Stimulated activated CD4-positive, alpha-beta T cell treated with anti-CD3 and anti-CD28 coated beads, TNF-alpha, amount 100 ng/mL, for 48 hours (primary cell): ENCODE measurements at places on chromosomes 7 and 10.

DNA sequence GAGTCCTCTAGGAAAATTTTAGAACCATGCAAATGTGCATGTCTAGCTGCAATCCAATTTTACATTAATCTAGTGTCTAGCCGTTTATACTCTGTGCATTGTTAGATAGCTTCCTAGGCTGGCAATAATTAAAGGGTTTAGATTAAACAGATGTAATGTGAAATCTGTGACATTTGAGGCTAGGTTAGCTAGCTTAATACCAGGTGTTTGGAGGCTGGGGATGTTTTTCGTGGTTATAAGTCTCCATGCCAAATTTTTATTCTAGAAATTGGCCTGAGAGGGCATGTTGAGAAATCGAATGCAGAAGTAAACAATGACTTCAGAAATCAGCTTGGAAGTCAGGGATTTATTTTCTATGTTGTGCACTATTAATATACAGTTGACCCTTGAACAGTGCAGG is 94.2 kb downstream of the ST7 start:
- no peak for DNase-seq

- DNase-seq, result peak; percentile 50
Observed at GRCh38 chr10:101062232-101063049, 652 bp downstream of the KAZALD1 start.

DNA sequence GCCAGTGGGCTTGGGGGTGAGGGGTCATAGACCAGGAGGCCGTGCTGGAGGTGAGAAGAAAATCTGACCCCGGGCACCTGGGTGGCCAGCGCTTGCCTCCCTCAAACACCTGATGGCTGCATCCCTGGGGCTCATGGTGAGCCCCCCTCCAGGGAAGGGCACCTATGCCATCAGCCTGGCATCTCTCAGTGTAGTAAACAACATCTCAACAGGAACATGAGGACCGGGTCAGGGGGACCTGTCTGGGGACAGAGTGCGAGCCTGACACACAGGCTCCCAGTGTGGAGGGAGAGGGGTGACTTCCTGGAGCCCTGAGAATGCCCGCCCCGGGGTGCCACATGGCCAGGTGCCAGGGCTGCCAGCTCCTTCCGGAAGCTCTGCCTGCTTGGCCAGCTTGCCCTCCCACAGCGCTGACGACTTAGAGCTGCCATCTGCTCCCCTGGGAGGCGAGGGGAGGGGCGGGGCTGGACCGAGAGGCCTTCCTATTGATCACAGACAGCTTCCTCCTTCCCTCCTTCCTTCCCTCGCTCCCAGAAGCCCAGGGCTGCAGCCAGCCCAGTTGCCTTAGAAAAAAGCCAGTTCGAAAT is 12.3 kb downstream of the STX1A start:
- no peak for DNase-seq

DNA sequence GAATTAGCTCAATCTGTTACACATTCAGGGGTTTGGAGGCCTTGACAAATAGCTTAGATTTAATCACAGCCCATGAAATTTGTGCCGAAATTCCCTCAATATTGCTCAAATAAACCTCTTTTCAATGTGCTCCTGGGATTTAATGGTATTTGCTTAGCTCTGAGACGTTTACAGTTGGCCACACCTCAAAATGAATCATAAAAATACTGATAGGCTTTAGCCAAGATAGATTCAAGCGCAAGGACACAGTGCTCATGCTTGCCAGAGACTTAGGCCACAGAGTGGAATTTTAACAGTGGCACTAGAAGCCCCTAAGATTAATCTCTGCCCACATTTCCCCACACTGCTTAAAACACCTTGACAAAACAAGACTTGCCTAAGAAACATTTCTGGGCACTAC is 2.3 kb upstream of the SEMA3C start:
- no peak for DNase-seq

DNA sequence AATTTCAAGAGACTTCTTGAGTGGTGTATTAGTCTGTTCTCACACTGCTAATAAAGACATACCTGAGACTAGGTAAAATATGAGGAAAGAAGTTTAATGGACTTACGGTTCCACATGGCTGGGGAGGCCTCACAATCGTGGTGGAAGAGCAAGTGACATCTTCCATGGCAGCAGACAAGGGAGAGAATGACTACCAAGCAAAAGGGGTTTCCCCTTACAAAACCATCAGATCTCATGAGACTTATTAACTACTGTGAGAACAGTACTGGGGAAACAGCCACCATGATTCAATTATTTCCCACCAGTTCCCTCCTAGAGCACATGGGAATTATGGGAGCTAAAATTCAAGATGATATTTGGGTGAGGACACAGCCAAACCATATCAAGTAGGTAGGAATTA is 150.5 kb downstream of the PCDH15 start:
- no peak for DNase-seq

DNA sequence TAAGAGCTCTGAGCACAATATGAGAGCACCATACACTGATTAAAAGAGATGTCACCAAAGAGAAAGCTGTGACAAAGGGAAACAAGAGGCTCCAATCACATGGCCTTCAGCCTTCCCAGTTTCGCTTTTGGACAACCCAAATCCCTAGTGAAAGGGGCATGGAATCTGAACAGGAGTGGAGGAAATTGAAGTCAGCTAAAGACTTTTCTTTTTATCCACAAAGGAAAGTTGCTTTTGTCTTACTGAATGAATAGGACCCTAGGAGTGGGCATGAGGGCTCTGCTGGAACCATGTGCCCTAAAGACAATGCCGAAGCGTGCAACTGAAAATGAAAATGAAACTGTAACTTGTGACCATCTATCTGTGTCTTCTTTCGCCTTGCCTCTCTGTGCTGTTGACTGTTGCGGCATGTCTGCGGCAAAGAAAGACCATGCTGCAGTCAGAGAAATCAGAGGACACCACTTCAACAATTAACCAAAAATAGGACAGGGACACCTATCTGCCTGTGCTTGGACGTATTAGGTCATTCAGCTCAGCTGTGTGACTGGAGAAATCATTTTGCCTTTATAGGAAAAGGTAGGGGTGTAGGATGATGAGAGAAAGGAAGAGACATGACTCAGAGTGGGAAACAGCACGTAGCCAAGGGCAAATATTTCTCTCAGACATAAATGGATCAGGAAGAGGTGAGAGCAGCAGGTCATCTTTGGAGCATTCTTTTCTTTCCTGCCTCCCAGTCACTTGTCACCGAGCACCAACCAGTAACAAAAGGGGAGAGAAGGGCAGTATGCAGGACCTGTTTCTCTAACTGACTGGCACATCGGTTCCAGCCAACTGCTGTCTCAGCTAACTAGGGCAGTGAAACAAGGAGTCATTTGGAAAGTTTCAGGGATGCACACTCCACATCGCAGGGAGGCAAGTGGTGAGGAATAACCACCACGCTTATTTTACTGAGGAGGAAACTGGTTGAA is 12.3 kb downstream of the CAV2 start:
- no peak for DNase-seq
